Activated CD8-positive, alpha-beta memory T cell treated with anti-CD3 and anti-CD28 coated beads, Interleukin-2, amount 10 ng/mL, durations not matched to agents 7 days and 5 days (primary cell): ENCODE measurements at places on chromosomes 16 and 17. TPM values are rescaled to one million over a fixed set of nuclear protein-coding genes. Genes with fewer than 3 reads are reported as not detected.

The TBC1D28 gene
- total RNA-seq = not detected

The CCL4L2 gene
- total RNA-seq = 56.5 TPM

The MYO15B gene
- total RNA-seq = 25.6 TPM

The TOP2A gene
- total RNA-seq = 310 TPM

The TMEM106A gene
- total RNA-seq = 23.1 TPM

The ITGAD gene
- 0.09 TPM for total RNA-seq

- H3K27ac ChIP-seq = no peak overlapping the region
- peak overlapping the region; percentile 71 for H3K4me3 ChIP-seq
- H3K4me1 ChIP-seq = peaks cover 22% of the 10 kb centered on the region
- peaks cover 3% of the 10 kb centered on the region for H3K27me3 ChIP-seq
- DNase-seq = no peak
Observed at GRCh38 chr16:57485091-57485915, 990 bp downstream of the DOK4 start.

- peaks cover 3% of the 10 kb centered on the region for H3K4me1 ChIP-seq
- H3K36me3 ChIP-seq = peaks cover 3% of the 10 kb centered on the region
- no peak for DNase-seq
- no peak overlapping the region for H3K4me3 ChIP-seq
- no peak overlapping the region for H3K27ac ChIP-seq
Observed at GRCh38 chr17:17191961-17192381, 14.2 kb downstream of the PLD6 start.

DNA sequence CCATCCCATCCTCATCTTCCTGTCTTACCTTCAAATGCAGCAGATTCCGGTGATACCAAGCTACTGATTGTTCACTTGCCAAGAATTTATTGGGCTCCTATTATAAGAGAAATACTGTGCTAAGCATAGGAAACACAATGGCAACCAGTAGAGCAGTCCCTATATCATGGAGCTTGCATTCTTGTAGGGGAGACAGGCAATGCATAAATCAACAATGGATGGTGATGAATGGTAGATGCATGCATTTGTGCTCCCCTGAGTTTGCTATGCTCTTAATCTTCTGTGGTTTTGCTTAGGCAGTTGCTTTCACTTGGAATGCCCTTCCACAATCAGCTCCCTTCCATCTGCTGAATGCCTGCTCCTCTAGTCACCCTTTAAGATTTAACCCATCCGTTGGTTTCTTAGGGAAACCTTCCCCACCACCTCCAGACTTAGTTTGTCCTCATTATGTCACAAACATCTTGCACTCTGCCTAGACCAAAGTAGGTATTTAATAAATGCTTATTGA lies 200.2 kb upstream of the TOX3 start:
- DNase-seq = no peak
- H3K4me1 ChIP-seq = no peaks in the 10 kb centered on the region
- H3K27ac ChIP-seq = no peak overlapping the region

- peaks cover 8% of the 10 kb centered on the region for H3K36me3 ChIP-seq
- H3K4me3 ChIP-seq = peak within 1 kb of the TSS; percentile 94
- peak within 1 kb of the TSS; percentile 92 for H3K27ac ChIP-seq
- peaks cover 39% of the 10 kb centered on the region for H3K4me1 ChIP-seq
- H3K27me3 ChIP-seq = no peaks in the 10 kb centered on the region
Observed at GRCh38 chr16:81314603-81315270, at the start of gene GAN. TSS of gene GAN (plus strand) at chr16:81314962. CDS start at chr16:81315114, 152 bp downstream.

DNA sequence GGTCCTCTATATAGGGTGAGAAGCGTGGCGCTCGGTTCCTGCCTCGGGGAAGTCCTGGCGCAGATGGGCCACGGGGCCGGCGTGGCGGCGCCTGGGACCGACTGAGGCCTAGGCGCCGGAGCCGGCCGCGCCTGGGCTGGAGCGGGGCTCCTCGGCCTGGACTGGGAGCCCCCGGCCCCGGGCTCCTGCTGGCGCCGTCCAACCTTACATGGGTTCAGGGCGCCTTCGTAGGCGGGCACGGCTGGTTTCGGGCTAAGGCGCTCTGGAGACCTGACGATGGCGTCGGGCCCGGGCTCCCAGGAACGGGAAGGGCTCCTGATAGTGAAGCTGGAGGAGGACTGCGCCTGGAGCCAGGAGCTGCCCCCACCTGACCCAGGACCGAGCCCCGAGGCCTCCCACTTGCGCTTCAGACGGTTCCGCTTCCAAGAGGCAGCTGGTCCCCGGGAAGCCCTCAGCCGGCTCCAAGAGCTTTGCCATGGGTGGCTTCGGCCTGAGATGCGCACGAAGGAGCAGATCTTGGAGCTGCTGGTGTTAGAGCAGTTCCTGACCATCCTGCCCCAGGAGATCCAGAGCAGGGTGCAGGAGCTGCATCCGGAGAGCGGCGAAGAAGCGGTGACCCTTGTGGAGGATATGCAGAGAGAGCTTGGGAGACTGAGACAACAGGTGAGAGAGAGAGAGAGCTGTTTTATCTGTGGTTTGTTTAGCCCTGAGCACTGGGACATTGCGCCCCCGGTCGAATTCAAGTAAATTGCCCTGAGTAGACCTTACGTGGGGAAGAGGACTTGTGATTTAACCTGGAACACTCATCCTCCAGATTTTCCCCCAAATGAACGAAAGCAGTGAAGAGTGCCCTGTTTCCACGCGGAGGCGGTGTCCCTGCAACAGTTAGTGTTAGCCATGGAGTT lies 504 bp downstream of the ZNF263 start:
- peak; percentile 46 for DNase-seq
- peaks cover 53% of the 10 kb centered on the region for H3K36me3 ChIP-seq
- H3K27ac ChIP-seq = peak overlapping the region; percentile 98
- H3K4me1 ChIP-seq = peaks cover 35% of the 10 kb centered on the region
- H3K4me3 ChIP-seq = peak overlapping the region; percentile 83

GRCh38 chr17:43430936-43431713 lies 32.3 kb downstream of the ARL4D start:
- no peaks in the 10 kb centered on the region for H3K36me3 ChIP-seq
- H3K27ac ChIP-seq = no peak overlapping the region
- DNase-seq = no peak
- H3K27me3 ChIP-seq = peaks cover 45% of the 10 kb centered on the region

DNA sequence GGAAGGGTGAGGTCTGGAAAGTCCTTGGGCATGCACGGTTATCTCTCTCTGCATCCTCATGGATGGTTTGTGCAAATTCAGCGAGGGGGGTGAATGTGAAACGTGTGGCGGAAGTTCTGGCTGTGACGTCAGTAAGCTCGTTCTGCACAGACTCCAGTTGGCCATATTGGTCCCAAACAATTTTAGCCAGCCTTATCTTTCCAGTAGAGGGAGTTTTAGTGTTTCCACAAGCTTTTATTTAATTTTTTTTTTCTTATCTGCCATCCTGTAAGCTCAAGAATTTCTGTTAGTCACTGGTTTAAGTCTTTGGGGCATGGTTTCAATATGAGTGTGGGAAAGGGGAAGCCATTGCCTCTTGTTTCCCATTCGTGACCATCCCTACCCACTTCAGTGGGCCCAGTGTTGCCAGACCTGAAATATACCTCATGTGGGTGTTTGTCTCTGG lies 39.0 kb downstream of the HLF start:
- DNase-seq = no peak
- no peak overlapping the region for H3K27ac ChIP-seq
- H3K4me3 ChIP-seq = no peak overlapping the region
- peaks cover 19% of the 10 kb centered on the region for H3K4me1 ChIP-seq

GRCh38 chr16:58862334-58863021 lies 128.4 kb upstream of the GOT2 start:
- DNase-seq = no peak
- H3K4me3 ChIP-seq = no peak overlapping the region
- H3K27ac ChIP-seq = no peak overlapping the region
- H3K4me1 ChIP-seq = no peaks in the 10 kb centered on the region
- no peaks in the 10 kb centered on the region for H3K27me3 ChIP-seq
- H3K36me3 ChIP-seq = no peaks in the 10 kb centered on the region

DNA sequence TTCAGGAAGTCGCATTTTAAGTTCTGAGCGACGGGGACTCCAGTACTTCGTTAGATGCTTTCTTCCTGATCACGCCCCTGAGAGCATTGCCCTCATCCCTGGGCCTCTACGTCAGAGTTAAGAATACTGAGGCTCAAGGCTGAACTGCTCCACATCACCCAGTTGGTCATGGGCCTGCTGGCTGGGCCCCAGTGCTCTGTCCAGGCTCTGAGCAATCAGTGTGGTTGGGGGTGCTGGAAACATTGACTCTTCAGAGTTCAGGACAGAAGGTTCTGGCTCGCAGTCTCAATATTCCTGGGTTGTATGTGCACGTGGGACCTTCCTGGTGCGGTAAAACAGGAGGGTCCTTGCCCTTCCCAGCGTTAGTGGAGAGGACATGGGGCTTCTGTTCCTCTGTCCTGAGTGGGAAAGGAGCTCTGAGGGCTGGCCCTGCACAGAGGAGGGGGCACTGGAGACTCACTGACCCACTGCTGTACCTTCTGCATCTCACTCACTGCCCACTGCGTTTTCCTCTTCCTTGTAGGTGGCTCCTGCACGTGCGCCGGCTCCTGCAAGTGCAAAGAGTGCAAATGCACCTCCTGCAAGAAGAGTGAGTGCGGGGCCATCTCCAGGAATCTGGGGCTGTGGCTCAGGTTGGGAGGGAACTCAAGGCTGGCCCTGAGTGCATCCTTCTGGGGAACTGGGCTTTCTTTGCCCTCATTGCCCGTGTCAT lies 518 bp downstream of the MT1E start:
- H3K36me3 ChIP-seq = no peaks in the 10 kb centered on the region
- peak overlapping the region; percentile 88 for H3K4me3 ChIP-seq
- peak overlapping the region; percentile 86 for H3K27ac ChIP-seq

DNA sequence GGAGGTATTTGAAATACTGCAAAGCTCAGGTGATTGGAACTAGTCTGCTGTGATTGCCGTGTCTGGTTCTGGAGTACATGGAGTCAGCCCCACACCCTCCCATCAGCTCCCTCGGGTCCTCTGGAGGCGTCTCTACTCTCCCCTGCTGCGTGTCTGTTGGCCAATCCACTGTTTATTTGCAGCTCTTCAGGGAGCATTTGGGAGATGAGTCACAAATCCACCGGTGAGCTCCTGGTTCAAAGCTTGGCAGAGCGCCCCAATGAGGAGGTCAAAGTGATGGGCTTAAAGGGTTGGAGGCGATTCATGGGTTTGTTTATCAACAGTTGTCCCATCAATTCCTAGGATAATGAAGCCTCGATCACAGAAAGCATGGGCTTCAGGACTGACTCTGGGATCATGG lies 14.6 kb downstream of the CALB2 start:
- H3K4me1 ChIP-seq = peaks cover 11% of the 10 kb centered on the region
- H3K4me3 ChIP-seq = no peak overlapping the region
- peaks cover 11% of the 10 kb centered on the region for H3K27me3 ChIP-seq
- no peaks in the 10 kb centered on the region for H3K36me3 ChIP-seq
- no peak for DNase-seq
